ENCODE measurements at places on chromosomes 7 and 10.

DNA sequence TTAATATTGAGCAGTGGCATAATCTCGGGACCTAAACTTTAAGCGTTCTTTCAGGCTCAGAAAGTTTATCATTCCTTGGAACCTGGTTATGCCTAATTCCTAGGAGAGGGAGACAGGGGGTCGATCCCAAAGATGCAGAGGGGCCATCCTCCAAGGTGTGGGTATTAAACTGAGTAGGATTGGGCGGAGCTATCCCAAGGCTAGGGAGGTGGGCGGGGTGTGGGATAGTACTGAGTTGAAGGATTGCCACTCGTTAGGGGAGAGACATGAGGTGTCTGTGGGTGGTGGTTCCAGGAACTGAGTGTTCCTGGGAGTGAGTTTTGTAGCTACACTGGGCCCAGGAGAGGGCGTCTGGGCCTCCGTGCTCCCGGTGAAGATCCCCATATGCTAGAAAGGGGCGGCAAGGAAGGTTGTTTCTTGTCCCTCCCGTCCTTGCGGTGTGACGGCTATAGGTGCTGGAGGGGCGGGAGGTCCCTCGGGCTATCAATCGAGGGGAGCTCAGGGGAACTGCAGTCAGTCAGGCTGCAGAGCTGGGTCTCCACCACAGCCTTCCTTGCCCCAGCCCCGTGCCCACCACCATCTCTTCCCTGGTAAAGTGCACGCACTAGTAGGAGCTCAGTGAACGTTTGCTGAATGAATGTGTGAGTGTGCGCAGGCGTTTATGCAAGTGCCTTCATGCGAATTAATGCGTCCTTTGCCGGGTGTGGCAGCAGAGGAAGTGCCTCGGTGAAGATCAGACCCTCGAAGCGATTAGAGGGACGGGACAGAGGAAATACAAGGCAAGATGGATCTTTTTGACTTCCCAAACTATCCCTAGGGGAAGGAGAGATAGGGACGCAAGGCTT is 3.0 kb upstream of the HMX2 start:
- no peak for DNase-seq

DNA sequence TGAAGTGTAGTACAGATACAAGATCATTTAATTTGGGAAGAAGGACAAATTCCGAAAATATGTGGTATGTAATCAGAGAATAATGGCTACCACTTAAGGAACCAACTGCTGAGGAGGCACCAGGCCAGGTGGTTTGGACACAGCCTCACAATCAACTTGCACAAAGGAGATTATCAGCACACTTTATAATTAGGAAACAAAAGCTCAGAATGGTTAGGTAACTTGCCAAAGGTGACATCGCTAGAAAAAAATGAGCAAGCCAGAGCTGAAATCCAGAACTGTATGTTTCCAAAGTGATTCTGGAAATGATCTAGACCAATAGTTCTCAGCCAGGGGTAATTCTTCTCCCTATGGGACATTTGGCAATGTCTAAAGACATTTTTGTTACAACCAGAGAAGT is 36.6 kb downstream of the ERCC6 start:
- DNase-seq = no peak

DNA sequence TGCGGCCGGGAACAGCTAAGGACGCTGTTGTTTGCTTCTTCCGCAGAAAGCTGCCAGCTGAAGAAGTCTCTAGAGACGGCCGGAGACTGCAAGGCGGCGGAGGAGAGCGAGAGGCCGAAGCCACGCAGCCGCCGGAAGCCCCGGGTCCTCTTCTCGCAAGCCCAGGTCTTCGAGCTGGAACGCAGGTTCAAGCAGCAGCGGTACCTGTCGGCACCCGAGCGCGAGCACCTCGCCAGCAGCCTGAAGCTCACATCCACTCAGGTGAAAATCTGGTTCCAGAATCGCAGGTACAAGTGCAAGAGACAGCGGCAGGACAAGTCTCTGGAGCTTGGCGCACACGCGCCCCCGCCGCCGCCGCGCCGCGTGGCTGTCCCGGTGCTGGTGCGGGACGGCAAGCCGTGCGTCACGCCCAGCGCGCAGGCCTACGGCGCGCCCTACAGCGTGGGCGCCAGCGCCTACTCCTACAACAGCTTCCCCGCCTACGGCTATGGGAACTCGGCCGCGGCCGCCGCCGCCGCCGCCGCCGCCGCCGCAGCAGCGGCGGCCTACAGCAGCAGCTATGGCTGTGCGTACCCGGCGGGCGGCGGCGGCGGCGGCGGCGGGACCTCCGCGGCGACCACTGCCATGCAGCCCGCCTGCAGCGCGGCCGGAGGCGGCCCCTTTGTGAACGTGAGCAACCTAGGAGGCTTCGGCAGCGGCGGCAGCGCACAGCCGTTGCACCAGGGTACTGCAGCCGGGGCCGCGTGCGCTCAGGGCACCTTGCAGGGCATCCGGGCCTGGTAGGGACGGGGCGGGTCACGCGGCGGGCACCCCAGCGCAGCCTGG is 2.4 kb downstream of the NKX2-3 start:
- DNase-seq = no peak

- DNase-seq = no peak
Observed at GRCh38 chr10:66519616-66520015, 406.2 kb upstream of the LRRTM3 start.

DNA sequence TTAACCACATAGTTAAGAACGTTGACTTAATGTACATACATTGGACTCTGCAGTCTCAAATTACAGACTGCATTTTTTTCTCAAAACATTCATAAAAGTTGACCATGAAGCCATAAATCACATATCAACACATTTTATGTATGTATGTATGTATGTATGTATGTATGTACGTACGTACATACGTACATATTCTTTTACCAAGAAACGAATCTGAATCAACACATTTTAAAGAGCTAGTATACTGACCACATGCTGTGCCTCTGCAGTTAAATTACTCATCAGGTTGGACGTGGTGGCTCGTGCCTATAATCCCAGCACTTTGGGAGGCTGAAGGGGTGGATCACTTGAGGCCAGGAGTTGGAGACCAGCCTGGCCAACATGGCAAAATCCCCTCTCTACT is 105.8 kb downstream of the GPR158 start:
- no peak for DNase-seq

DNA sequence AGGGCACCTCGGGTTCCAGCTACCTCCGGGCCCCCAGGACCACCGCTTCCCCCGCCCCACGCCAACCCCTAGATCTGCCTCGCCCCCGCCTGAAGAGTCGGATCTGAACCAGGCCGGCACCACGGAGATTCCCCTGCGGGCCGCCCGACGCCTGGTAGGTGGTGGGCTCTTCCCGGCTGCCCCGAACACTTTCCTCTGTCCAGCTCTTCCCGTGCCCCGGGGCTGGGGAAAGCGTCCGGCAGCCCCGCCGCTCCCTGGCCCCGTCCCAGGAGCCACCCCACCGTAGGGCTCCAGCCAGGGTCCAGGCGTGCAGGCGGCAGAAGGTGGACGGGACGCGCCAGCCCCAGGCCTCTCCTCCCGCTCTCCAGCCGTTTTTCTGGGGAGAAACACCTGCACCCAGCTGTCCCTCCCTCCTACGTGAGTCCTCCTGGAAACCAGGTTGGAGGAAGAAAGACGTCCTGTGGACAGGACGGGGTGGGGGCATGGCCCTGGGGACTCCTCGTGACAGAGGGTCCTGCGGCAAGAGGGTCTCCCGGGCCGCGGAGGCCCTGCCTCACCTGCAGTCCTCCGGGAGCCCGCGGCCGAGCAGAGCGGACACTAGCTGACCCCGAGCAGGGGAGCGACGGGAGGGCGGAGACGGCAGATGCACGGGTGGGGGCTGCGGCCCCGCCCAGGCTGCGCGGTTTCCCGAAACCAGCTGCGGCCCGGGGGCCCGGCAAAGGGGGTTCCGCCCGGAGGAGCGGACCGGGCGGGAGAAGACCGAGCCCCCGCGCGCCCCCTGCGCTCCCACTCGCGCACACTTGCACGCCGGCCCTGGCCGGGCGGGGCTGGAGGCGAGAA is at the start of gene TMEM176B:
Gene TMEM176B (minus strand): TSS at position 624 of the 840 bp plus-strand sequence. CDS start 3,795 bp downstream, outside the sequence.
- DNase-seq = no peak

- DNase-seq = peak; percentile 20
Observed at GRCh38 chr7:86469680-86470295, 173.9 kb upstream of the GRM3 start.

- no peak for DNase-seq
Observed at GRCh38 chr7:69654849-69655707, 56.8 kb downstream of the AUTS2 start.

GRCh38 chr10:86203162-86203905 is 163.3 kb downstream of the GRID1 start:
- no peak for DNase-seq

DNA sequence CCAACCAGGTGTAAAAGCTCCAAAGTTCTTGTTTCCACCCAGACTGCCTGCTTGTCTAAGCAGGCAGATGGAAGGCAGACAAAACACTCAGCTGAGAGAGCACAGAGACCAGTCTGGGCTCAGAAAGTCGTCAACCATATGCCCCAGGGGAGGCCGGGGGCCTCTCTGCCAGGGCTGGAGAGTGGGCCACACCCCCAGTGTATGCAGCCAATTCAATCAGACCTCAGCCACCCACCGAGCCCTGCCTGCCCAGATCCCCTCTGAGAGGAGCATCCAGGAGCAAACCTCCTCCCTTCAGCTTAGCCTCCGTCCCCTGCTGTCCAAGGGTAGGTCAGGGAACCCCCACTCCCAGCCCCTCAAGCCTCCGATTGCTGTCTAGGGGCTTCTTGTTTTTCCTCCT is 196.3 kb downstream of the LSM5 start:
- DNase-seq = no peak

DNA sequence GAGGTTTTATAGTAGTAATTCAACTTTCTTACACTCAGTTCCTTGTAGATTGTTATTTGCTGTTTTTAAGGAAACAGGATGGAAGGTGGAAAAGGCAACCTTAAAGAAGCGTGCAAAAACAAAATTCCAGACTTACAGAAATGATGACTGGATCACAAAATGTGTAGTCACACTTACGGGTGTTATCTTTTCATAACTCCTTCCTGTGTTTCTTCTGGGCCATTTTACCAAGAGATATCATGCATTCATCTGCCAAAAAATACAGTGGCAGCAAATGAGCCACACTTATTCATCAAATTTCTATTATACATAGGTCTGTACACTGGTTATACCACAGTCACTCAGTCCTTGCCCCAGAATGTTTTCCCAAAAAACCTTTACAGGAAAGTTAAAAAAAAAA is 94.3 kb upstream of the IL6 start:
- no peak for DNase-seq

- DNase-seq = no peak
Observed at GRCh38 chr10:80938903-80939302, 401.2 kb downstream of the SH2D4B start.

- no peak for DNase-seq
Observed at GRCh38 chr10:79293841-79294581, 53.3 kb upstream of the PPIF start.

- no peak for DNase-seq
Observed at GRCh38 chr7:36904101-36904500, 179.8 kb upstream of the AOAH start.

GRCh38 chr7:87591211-87591610 is 9.5 kb downstream of the ABCB1 start:
- DNase-seq = no peak

GRCh38 chr10:843703-844102 is 87.8 kb downstream of the LARP4B start:
- no peak for DNase-seq

DNA sequence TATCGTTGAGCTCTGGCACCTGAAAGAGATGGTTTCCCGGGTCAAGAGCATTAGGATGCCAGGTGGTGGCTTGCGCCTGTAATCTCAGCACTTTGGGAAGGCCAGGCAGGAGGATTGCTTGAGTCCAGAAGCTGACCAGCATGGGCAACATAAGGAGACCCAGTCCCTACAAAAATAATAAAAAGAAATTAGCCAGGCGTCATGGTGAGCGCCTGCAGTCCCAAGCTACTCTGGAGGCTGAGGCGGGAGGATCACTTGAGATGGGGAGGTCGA is 6.1 kb upstream of the KCP start:
- DNase-seq = no peak

DNA sequence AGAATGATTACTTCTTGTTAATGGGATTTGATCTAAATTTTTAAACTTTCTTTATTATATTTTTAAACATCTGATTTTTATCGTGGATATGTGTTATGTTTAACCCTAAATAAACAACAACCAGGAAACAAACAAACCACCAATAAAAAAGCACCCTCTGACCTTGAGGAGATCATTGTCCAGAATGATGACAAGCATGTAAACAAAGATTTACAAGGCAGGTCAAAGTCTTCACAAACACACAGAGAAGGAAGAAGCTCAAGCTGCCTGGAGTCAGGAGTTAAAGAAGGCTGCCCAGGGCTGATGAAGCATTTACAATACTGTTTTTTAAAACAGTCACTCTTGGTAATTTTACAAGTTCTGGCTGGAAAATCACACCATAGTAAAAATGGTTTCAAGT is 31.0 kb upstream of the EGFR start:
- DNase-seq = no peak

GRCh38 chr10:36256948-36257356 is 614.9 kb upstream of the FZD8 start:
- no peak for DNase-seq

- no peak for DNase-seq
Observed at GRCh38 chr7:3436746-3437145, 135.7 kb downstream of the SDK1 start.

DNA sequence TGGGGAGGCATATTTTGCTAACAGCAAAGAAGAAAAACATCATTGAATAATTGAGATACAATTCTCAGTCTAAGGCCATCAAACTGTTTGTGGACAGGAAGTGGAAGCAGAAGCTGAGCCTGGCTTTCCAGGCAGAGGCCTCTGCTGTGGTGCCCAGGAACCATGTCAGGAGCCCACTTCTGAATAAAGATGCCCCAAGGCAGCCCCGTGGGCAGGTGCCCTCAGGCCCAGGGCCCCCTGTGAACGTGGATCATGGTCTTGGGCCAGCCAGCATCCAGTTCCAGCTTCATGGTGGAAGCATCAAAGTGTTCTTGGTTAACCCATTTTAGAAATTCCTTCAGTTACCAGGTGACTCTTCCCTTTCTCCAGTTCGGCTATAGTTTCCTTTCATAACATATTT is 346.8 kb downstream of the PTPRN2 start:
- DNase-seq = no peak

DNA sequence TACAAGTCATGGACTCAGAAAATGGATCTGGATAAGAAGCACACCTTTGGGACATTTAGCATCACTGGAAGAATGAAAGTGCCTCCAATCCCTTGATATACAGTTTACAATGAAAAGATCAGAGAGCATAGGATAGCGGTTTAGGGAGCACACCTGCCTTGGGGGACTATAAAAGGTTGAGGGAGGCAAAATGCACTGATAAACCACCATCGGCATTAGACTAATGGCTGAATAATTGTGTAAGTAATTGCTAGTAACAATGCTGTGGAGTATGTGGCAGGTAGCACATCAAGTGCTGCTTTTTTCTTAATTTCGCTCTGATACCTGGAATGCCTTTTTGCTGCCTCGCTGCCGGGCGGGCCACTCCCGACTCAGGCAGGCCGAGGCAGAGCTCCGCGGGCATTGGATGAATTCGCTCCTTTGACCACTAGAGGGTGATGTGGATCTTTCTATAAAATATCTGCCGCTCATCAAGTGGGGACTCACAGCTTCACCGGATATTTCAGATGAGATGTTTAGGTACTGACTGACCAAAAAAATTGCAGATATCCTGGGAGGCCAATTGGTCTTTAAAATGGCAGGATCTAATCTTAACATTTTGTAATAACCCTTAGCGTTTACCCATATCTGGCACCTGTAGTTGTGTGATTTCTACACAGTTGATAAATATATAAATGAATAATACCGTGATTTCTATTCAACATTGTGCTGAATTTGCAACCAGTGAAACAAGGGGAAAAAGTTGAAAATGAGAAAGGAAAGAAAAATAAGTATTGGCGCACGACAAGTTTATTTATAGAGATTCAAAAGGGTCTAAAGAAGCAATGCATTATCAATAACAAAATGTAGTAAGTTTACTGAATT is 116.8 kb upstream of the PRSS1 start:
- peak; percentile 74 for DNase-seq
